ENCODE measurements at places on chromosomes 11 and 22.
A peak's percentile ranks its signal among the peaks of the same experiment; 100 is the strongest.

GRCh38 chr11:11608783-11609232 is 13.0 kb downstream of the GALNT18 start:
- no peak for DNase-seq

DNA sequence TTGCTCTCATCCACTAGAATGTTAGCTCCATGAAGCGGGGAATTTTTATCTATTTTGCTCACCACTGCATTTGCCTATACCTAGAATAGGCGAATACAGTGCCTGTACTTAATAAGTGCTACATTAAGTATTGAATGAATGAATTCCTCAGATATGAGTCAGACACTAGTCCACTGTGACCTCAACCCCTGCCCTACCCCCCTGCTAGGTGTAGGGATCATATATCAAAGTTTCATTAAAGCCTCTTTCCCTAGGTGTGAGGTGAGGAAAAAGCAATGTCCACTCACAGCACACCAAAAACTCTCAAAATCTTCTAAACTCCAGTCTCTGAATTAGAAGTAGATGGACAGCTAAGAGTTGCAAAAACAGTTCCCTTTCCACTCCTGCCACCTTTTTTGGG is 9.8 kb upstream of the PSMA1 start:
- no peak for DNase-seq

DNA sequence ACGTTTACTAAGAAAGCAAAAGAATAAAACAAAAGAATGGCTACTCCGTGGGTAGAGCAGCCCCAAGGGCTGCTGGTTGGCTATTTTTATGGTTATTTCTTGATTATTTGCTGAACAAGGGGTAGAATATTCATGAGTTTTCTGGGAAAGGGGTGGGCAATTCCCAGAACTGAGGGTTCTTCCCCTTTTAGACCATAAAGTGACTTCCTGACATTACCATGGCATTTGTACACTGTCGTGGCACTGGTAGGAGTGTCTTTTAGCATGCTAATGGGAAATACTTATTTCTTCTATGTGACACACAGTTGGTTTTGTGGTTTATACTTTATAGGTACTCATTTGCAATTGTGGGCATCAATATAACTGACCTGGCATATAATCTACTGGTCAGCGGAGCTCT is 56.3 kb downstream of the SLN start:
- no peak for DNase-seq

GRCh38 chr11:36381015-36381360 is 84.9 kb downstream of the PRR5L start:
- DNase-seq, result no peak

GRCh38 chr11:1444321-1444720 is 42.3 kb downstream of the MOB2 start:
- no peak for DNase-seq

DNA sequence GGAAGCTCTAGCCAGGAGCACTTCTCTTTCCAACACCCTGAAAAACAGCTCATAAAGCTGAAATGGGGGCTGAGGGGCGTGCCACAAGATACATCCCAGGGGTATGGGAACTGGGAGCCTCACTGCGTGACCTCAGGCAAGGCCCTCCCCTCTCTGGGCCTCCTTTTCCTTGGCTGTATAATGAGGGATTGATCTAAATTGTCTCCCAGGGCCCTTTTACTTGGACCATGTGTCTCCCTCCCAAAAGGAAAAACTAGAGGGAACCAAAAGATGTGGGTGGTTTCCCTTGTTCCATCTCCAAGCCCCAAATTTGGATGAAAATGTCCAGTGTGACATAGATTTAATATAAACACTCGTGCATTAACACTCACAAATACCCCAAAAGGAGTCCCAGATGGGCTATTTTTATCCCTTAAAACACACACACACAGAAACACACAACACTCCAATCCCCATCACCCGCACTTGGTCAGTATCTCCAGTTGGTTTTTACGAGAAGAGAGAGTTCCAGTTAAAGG is 25.9 kb upstream of the SMTN start:
- DNase-seq, result no peak

DNA sequence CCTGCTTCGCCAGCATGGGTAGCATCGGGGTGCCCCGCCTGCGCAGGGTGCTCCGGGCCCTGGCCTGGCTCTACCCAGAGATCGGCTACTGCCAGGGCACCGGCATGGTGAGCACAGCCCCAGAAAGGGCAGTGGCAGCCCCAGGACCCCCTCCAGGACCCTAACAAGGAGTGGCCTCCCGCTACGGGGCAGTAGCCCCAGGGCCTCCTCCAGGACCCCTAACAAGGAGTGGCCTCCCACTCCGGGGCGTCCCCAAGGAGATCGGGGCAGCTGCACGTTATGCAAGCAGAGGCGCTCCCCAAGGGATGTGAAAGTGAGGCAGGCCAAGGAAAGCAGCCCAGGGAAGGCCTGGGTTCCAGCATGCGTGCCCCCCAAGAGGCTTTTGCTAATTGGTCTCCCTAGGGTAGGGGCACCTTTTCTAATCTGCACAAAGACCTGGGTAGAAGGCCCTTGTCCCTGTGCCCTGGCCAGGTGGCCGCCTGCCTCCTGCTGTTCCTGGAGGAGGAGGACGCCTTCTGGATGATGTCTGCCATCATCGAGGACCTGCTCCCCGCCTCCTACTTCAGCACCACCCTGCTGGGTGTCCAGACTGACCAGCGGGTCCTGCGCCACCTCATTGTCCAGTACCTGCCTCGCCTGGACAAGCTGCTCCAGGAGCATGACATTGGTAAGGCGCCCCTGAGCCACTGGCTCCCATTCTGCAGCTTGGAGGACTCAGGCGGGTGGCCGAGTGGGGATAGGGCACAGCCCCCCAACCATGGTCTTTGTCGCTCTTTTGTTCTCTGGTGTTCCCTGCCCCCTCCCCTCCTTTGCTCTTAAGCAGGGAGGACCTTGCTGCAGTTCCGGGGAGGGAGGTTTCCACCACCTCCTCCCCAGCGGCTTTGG is 35.0 kb downstream of the SGSM3 start:
- DNase-seq, result no peak

DNA sequence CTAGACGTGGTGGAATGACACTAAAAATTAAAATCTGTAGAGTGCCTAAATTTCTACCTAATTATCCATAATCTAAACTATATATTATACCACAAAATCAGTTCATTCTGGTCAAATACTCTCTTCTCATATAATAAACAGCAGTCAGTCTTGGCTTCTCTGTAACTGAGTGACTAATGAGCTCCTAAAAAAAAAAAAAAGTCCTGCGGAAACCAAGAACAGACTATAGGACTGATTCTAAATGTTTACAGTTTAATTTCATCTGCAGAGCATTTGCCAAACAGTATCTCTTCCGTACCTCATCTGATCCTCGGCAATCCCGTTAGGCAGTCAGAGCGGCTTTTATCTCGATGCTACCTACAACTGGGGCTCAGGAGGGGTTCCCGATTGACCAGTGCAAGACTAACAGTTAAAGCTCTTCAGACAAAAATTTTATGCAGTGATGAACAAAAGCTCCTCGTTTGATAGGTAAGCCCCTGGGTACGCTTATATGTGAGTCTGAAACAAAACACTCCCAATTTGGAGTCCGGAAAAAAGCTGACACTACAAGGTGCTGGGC is 686 bp downstream of the KIF18A start:
- no peak for DNase-seq

DNA sequence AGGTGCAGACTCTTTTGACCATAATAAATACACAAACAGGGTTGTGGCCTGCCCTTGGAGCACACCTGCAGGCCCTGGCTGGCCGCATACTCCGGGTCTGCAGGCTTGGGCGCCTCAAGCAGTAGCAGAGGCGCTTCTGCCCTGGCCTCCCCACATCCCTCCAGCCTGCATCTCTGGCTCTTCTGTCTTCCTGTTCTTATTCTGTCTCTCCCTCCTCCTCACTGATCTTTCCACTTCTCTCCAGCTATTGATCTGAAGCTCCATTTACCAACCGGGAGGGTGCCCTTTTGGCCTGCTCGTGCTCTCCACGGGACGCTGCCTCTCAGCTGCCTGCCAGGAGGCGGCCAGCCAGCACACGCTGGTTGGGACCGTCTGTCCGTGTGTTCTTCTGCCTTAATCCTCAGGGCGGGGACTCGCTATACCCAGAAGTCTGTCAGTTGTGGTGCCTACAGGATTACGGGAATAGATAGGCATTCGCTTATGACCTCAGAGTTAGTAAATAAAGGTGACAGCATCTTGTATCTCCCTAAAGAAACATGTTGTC is 5.2 kb downstream of the UPB1 start:
- DNase-seq, result no peak

- no peak for DNase-seq
Observed at GRCh38 chr22:26587991-26588613, 1.8 kb downstream of the TPST2 start.

DNA sequence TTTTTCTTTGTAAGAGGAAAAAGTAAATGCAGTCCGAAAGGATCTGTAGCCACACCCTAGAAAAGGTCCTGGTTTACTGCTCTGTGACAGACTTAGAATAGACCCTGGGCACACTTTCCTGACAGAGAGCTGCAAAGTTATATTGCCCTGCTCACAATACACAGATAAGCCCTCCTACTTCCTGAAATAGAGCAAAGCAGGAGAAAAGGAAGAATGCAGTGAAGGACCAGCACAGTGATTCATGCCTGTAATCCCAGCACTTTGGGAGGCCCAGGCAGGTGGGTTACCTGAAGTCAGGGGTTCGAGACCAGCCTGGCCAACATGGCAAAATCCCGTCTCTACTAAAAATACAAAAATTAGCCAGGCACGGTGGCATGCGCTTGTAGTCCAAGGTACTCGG is 2.2 kb downstream of the CYB561A3 start:
- no peak for DNase-seq

DNA sequence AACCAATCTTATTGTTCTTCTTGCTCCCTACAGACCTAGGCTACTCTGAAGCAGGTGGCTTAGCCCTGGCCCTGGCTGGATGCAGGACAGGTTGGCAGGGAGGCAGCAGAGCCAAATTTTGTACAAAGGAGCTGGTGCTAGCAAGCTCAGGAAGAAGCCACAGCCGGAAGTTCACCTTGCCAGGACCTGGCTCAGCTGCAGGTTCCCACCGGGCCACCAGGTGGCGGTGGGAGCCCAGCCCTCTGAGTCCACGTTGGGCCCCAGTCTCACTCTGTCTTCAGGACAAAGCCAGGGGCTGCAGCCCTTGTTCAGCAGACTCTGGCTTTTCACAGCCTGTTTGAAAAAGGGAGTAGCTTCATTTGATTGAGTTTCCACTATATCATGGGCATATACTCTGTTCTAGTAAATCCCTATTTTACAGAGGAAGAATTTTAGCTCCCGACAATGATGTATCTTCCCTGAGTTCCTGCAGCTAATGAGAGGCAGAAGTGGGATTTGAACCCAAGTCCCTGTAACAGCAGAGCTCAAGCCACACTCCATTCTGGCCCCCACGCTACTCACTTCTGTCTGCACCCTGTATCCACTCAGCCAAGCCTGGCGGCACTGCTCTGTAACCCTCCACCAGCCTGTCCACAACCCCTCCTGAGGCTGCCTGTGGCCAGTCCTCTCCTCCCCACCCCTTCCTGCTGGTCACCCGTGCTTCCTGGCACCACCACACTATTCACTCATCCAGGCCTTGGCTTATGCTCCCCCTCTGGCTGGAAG is 3.3 kb downstream of the TKFC start:
- DNase-seq, result peak; percentile 51

DNA sequence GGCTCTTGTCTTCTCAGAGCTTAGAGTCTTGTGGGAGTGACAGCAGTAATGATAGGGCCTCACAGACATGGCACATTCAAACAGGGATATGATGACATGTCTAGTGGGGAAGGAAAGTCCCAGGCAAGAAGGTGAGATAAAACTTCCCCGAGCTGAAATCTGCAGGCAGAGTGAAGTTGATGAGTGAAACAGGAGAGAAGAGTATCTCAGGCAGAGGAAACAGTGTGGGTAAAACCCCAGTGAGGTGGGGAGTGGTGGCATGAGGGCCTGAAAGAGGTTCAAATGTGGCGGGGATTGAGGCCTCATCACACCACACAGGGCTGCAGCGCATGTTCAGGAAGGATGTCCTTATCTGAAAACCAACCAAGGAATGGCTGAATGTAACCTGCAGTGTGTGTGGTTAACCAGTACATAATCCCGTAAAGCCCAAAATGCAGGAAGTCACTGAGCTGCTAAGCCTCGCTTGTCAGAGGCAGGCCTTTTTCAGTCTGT is 153.8 kb upstream of the E2F8 start:
- no peak for DNase-seq

- DNase-seq, result no peak
Observed at GRCh38 chr11:113828191-113828590, 47.2 kb downstream of the USP28 start.

DNA sequence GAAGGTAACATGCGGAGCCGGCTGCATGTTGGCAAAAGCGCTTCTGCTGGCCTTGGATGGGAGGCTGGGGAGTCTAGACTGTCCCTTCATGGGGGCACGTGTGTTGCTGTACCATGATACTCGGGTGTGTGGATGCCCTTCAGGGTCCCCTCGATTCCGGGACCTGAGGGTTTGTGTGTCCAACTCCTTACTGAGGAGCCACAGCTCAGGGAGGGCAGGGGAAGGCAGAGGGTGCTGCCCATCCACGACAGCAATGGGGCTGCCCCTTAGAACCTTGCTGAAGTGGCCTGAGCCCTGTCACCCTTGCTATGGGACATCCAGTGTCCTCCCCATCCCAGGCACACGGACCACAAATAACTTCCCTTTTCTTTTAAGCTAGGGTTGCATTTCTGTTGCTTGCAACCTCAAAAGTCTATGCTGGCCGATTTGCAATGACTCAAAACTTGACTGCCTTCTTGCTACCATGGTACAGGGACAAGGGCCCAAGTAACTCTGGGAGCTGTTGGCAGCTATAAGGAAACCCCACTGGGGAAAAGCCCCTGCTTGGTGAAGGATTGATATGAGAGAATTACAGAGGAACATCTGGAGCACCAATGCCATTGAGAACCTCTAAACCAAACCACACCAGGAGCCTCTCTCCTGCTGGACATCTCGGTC is 43.8 kb downstream of the RTL6 start:
- no peak for DNase-seq

DNA sequence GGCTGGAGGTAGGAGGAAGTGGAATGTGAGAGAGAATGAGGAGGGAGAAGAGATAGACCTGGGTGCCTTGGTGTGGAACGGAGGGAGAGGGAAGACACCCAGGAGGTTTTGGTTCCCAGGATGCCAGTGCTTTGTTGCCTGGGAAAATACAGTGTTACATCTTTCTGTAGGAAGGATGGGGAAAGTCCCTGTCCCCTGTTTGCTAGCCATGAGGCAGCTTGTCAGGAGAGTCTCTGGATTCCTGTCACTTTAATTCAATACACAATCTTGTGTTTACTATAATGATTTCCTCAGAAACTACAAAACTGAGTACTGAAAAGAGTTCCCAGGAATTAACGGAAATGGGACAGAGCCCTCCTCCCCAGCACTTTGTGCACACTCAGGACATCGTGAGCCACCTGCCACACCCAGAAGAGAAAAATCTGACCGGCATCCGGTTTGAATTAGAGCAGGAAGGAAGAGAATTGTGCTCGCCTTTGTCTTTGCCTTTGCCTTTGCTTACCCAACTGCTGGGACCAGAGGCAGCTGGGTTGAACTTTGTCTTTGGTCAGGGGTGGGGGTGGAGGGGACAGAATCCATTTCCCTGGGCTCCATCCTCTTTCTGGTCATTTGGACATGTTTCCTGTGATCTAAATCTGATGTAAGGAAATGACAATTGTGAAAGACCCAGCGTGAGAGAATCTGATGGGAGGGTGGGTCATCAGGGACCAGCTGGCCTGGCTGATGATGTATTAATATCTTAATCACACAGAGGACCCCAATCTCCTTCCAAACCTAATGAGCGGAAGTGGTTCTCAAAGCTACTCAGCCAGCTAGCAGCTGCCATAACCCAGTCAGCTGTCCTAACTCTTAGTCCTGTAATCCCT is 1.3 kb upstream of the LIMK2 start:
- DNase-seq, result no peak

GRCh38 chr11:47512701-47513100 is 40.2 kb downstream of the CELF1 start:
- DNase-seq, result no peak

- DNase-seq, result peak; percentile 15
Observed at GRCh38 chr11:119774172-119774763, 45.3 kb upstream of the NECTIN1 start.

Measured in astrocyte of the cerebellum (primary cell).